ENCODE measurements at places on chromosomes 7 and 10. TPM values are rescaled to one million over a fixed set of nuclear protein-coding genes. Genes with fewer than 3 reads are reported as not detected.

Gene EXOC4
- 56.3 TPM for total RNA-seq

Gene NKX1-2
- 0.09 TPM for total RNA-seq

Gene AEBP1
- total RNA-seq = 92.2 TPM

Gene BTRC
- total RNA-seq = 11.5 TPM

Gene EPO
- 0.20 TPM for total RNA-seq

Gene STEAP1B
- 0.30 TPM for total RNA-seq

Gene LRRC17
- total RNA-seq = not detected

Gene C1QL3
- not detected for total RNA-seq

Gene TMEM270
- not detected for total RNA-seq

GRCh38 chr10:5658871-5659618 lies 7.3 kb downstream of the ASB13 start:
- no peak for DNase-seq
- H3K27me3 ChIP-seq = no peaks in the 10 kb centered on the region
- H3K4me3 ChIP-seq = no peak overlapping the region
- no peak overlapping the region for H3K27ac ChIP-seq
- H3K4me1 ChIP-seq = peaks cover 15% of the 10 kb centered on the region

DNA sequence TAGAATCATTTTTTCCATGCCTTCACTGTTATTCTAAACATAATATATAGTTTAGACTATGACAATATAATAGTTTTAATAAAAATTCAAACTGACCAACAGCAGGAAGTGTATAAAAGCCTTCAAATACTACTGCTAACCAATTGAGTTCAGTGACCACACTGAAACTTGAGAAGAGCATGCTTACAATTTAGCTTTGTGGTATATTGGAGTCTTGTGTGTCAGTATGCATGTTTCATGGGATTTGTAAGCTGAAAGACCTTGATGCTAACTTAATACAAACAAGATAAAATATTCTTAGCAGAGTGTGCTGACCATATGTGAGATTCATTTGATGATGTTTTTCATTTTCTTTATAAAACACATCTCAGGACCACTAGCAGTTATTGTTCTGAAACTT lies 395.5 kb downstream of the SUGCT start:
- no peak for DNase-seq
- no peaks in the 10 kb centered on the region for H3K27me3 ChIP-seq
- no peaks in the 10 kb centered on the region for H3K4me1 ChIP-seq
- H3K36me3 ChIP-seq = no peaks in the 10 kb centered on the region
- no peak overlapping the region for H3K27ac ChIP-seq

DNA sequence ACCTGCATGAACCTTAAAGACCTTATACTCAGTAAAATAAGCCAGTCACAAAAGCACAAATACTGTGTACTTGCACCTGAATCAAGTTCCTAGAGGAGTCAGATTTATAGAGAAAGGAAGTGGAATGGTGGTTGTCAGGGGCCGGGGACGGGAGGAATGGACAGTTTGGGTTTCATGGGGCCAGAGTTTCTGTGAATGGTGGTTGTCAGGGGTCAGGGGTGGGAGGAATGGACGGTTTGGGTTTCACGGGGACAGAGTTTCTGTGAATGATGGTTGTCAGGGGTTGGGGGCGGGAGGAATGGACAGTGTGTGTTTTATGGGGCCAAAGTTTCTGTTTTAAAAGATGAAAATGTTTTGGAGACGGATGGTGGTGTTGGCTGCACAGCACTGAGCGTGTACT lies 260.0 kb upstream of the MKI67 start:
- no peaks in the 10 kb centered on the region for H3K27me3 ChIP-seq
- no peaks in the 10 kb centered on the region for H3K36me3 ChIP-seq
- H3K4me3 ChIP-seq = no peak overlapping the region
- H3K27ac ChIP-seq = no peak overlapping the region

DNA sequence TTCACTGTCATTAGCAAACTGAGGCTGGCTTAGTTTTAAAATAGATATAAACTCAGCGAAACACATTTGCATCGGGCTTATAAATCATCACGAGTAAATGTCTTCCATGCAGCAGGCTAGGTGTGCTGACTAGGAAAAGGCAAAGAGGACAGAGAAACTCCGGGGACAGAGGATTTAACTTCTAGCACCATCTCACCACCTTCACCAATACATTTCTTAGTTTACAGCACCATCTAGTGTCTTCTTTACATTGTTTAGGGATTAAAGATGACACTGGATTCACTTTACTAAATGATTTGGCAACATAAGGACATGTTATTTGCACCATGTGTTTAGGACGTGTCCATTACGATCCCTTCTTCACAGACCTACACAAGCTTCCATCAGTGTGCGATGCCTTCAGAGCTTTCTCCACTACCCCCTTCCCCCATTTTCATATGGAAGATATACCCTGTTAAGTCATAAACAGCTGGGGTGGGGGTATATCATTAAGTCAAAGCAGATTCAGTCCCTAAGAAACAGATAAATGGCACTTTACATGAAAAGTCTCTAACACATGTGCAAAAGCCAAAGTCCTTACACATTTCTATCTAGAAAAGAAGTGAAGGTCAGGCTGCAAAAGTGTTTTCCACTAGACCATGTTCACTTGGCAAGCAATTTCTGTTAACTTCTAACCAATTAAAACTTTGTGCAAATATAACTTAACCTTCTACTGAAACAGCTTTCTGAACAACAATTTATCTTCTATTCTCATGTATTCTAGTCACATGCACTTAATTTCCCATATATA lies 103.3 kb downstream of the GRB10 start:
- peaks cover 2% of the 10 kb centered on the region for H3K36me3 ChIP-seq
- no peaks in the 10 kb centered on the region for H3K27me3 ChIP-seq
- H3K4me1 ChIP-seq = peaks cover 25% of the 10 kb centered on the region
- no peak for DNase-seq

- H3K27me3 ChIP-seq = no peaks in the 10 kb centered on the region
- H3K4me3 ChIP-seq = no peak overlapping the region
- no peak for DNase-seq
- no peak overlapping the region for H3K27ac ChIP-seq
- no peaks in the 10 kb centered on the region for H3K36me3 ChIP-seq
- no peaks in the 10 kb centered on the region for H3K4me1 ChIP-seq
These were observed 455.6 kb upstream of the FOXK1 start for GRCh38 chr7:4226524-4226882.

GRCh38 chr7:101803203-101804087 lies 14.0 kb upstream of the CUX1 start:
- peaks cover 3% of the 10 kb centered on the region for H3K4me1 ChIP-seq
- no peak overlapping the region for H3K27ac ChIP-seq
- no peak for DNase-seq
- H3K27me3 ChIP-seq = no peaks in the 10 kb centered on the region

GRCh38 chr10:18610517-18610916 lies 40.9 kb downstream of the NSUN6 start:
- H3K4me1 ChIP-seq = no peaks in the 10 kb centered on the region
- H3K27ac ChIP-seq = no peak overlapping the region
- DNase-seq = no peak

DNA sequence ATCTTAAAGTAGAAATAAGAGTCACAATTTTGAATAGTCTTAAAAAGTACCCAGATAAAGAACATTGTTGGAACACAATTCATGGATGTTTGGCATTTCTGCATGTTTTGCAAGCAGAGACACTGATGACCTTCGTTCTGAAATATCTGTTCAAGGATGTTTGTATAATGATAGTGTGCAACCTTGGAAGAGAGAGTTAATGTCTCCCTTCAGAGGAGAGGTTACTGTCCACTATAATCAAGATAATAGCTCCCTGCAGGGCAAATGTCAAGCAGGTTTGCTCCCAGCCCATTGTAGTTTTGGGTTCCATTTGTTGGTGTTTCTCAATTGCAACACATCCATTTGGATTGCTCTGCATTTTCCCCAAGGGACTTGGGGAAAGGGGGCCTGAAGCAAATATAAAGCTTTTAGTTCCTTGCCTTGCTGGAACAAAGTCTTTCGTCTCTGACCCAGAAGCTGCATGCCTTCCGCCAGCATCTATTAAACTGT lies 45.2 kb downstream of the COL1A2 start:
- no peaks in the 10 kb centered on the region for H3K4me1 ChIP-seq
- DNase-seq = no peak
- no peaks in the 10 kb centered on the region for H3K27me3 ChIP-seq
- no peak overlapping the region for H3K4me3 ChIP-seq

Data from upper lobe of left lung (tissue), 6 donors.